ENCODE measurements at places on chromosomes 16 and 17. TPM values are rescaled to one million over a fixed set of nuclear protein-coding genes. Genes with fewer than 3 reads are reported as not detected.

Gene DPEP1
- total RNA-seq, result not detected

Gene HAP1
- total RNA-seq, result not detected

Gene HAS3
- 65.0 TPM for total RNA-seq

Gene TBX6
- 0.30 TPM for total RNA-seq

Gene EFCAB13
- total RNA-seq, result 0.05 TPM

Gene ADORA2B
- 16.0 TPM for total RNA-seq

Gene CD300E
- not detected for total RNA-seq

Gene SCNN1B
- not detected for total RNA-seq

Gene CCDC144A
- 0.26 TPM for total RNA-seq

Gene ZNF19
- total RNA-seq, result 1.1 TPM
